Stimulated activated CD4-positive, alpha-beta T cell treated with anti-CD3 and anti-CD28 coated beads, Interleukin-4, amount 100 ng/mL, for 48 hours (primary cell): ENCODE measurements at places on chromosomes 5 and 9.

GRCh38 chr9:16309469-16310271 lies 560.8 kb downstream of the BNC2 start:
- DNase-seq, result no peak

- no peak for DNase-seq
Measured at GRCh38 chr5:161023551-161023950, 171.5 kb upstream of the ATP10B start.

- no peak for DNase-seq
Measured at GRCh38 chr5:107957051-107957450, 286.3 kb upstream of the EFNA5 start.

- no peak for DNase-seq
Measured at GRCh38 chr5:53884844-53885243, 324.4 kb downstream of the NDUFS4 start.

DNA sequence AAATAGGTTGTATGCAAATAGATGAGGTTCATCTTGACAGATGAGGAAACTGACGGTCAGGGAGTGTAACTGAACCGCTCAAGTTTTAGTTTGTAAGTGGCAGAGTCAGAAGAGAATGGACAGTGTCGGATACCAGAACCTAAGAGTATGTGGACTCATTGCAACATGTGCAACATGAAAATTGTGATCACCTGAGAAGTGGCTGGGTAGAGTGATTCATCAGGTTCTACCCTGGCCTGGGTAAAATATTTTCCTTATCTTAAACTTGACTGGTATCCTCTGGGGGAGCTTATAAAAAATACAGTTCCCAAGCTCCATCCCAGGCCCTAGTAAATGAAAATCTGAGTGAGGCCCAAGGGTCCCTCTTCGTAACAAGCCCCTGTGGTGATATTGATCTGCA lies 35.2 kb upstream of the MIER3 start:
- no peak for DNase-seq

DNA sequence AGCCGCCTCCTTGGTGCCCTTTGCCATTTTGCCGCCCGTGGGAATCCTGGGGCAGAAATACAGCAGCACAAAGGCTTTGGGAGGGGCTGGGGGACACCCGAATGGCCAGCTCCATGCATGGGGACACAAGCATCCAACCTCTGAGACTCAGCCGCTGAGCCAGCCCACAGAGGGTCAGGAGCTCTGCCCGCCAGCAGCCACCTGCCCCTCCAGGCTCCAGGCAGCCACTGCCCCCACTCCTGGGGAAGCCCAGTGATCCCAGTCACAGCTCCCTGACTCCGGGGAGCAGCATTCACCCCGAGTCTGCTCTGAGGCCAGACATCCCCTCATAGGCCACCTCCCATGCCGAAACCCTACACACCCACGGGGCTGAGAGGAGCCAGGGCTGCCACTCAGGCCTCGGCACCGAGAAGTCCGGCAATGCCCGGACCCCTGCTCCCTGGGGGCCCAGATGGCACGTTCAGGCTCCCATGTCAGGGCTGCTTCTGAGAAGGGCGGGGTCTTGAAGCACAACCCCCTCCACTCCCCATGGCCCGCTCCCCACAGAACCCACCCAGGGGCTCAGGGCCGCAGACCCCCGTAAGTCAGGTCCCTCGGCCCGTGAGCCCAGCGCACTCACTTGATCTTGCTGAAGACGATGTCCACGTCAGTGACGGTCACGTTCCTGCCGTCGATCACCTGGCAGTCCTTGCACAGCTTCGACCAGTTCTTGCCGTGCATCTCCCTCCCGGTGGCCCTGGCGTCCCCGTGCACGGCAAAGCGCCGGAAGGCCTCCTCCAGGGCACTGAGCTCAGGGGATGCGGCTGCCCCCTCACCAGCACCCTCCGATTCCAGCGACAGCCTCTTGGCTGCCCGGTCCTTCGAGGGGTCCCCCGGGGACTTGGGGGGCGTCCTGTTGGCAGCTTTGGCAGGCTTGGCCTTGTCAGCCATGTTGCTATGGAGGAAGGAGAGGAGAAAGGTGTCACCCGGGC lies 15.7 kb downstream of the TPPP start:
- DNase-seq, result no peak

GRCh38 chr5:2017540-2018389 lies 135.0 kb upstream of the IRX4 start:
- peak; percentile 9 for DNase-seq

- no peak for DNase-seq
Measured at GRCh38 chr9:22084336-22085035, 75.4 kb upstream of the CDKN2B start.

DNA sequence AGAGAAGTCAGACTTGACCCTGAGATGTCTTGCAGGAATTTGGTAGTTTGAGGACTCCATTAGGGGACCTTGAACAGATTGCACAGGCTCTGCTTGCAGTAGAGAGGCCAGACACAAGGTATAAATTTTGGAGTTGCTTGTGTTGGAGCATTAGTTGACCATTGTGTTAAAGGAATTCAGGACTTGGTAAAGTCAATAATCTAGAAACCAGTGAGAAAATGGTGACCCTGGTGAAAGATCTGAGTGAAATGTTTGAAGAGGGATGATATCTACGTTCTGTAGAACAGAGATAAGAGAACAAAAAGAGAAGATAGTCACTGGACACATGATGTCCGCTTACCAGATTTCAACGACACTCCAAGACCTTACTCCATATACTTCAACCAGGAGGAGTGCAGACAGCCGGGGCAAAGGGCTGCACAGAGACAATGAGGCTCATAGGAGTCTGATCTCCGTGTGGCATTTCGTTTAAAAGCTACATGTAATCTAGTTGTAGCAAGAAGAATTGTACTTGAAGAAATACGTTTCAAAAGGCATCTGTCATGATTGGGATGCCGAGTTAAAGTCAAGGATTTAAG lies 13.2 kb downstream of the DNAJC25 start:
- no peak for DNase-seq

DNA sequence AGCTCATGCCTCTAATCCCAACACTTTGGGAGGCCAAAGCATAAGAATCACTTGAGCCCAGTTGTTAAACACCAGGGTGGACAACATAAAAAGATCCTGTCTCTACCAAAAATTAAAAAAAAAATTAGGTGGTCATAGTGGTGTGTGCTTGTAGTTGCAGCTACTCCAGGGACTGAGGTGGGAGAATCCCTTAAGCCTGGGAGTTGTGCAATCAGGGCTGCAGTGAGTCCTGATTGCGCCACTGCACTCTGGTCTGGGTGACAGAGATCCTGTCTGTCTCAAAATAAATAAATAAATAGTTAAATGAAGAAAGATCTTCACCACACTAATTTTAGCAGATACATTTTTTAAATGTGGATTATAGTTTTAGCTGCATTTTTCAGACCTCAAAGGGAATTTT lies 433.2 kb downstream of the MAT2B start:
- no peak for DNase-seq

DNA sequence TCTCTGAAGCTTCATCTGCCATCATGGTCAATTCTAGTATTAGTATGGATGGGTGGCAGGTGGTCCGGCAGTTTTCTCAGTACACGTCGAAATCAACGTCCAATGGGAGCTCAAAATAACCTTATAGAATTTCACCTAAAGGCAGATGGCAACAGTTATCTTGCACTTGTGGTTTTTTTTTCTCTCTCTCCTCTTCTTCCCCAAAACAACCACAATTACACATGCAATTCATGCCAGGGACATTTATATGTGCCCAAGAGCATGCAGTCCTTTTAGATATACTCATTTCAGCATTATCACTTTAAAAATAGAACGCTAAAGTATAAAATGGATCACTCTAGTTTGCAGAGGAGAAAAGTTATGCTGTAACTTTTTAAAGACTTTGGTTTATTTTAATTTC lies 1428.9 kb upstream of the WWC1 start:
- DNase-seq, result no peak

GRCh38 chr5:75677607-75678006 lies 39.6 kb downstream of the POC5 start:
- no peak for DNase-seq

- no peak for DNase-seq
Measured at GRCh38 chr9:89388084-89388867, 70.0 kb downstream of the SECISBP2 start.

- DNase-seq, result peak; percentile 63
Measured at GRCh38 chr9:128361986-128362646, 9.1 kb upstream of the URM1 start.

GRCh38 chr5:76526950-76527583 lies 96.1 kb downstream of the F2RL2 start:
- DNase-seq, result no peak

GRCh38 chr5:130747556-130747955 lies 417.5 kb downstream of the HINT1 start:
- DNase-seq, result no peak

DNA sequence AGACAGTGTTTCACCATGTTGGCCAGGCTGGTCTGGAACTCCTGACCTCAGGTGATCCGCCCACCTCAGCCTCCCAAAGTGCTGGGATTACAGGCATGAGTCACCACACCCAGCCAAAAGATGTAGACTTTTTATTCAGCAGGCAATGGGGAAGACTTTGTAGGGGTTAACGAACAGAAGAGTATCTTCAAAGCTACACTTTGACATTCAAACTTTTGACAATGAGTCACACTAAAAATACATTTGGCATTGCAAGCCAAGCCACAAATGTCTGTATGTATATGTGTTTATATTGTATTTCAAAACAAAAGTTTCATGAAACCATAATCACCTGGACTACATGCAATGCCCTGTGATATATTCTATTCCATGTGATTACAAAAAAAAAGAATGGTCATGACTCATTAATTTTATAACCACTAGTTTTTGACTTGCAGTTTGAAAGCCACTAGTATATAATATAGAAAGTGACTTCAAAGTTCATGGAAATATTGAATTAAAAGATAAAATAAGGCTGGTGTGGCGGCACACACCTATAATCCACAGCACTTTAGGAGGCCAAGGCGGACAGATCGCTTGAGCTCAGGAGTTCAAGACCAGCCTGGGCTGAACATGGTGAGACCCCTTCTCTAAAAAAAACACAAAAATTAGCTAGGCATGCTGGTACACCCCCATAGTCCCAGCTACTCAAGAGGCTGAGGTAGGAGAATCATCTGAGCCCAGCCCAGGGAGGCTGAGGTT lies 8.3 kb downstream of the DIMT1 start:
- no peak for DNase-seq

DNA sequence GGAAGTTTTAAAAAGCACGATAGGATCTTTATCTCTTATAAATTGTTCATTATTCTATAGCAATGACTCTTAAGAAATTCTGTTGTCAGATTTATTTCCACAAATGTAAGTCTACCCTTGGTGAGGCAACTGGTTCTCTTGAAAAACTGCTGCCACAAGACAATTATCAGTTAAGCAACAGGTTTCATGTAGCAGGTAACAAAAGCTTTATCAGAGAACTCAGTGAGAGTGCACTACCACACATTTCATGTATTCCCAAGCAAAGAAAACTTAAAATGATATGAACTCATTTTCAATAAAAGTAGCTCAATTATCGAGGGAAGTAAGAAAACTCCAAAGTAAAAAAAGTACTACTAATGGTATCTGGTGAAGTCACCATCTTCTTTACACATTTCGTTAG lies 9.4 kb downstream of the NR6A1 start:
- no peak for DNase-seq

DNA sequence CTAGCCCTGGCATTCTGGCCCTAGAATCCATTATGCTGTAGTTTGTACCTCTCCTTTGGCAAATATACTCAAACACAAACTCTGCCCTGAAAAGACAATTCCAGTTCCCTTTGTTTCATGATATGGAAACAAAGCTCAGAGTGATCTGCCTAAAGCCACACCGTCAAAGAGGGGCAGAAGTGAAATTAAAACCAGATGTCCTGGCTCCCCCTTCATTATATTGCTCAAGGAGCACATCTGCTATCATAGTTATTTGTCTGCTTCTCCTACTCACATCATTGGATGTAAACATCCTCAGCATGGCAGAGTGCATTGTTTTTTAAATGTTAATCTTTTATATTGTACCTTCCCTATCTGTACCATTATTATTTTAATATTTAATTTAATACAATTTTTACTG lies 266.7 kb upstream of the SMARCA2 start:
- DNase-seq, result no peak

- DNase-seq, result no peak
Measured at GRCh38 chr5:6574111-6574510, 58.7 kb downstream of the NSUN2 start.

DNA sequence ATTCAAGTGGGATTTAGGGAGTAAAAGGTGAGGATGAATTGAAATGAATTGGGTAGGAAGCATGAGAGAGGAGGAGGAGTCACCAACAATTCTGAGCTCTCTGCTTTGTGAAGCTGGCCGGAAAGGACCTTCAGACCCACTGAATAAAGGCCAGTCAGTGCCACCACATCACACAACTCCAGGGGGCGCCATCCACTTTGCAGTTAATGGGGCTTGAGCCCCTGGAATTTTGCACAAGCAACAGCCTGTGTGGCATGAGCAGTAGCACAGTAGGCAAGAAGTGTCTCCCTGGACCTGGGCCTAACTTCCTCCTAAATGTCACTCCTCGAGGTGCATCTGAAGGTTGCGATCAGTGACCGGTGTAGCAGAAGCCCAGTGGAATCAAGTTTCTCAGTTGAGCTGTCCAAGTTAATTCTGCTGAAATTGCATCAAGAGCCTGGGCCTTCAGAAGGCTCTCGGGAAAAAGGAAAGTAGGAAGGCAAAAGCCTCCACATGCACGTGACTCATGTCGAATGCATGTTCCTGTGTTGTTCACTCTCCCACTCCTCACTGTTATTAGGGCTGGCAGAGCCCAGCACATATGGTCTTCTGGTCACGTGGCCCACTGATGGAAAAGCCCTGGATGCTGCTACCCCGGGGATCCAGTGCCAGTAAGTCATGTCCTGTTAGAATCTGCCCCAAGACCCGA lies 27.8 kb upstream of the GLIS3 start:
- no peak for DNase-seq

DNA sequence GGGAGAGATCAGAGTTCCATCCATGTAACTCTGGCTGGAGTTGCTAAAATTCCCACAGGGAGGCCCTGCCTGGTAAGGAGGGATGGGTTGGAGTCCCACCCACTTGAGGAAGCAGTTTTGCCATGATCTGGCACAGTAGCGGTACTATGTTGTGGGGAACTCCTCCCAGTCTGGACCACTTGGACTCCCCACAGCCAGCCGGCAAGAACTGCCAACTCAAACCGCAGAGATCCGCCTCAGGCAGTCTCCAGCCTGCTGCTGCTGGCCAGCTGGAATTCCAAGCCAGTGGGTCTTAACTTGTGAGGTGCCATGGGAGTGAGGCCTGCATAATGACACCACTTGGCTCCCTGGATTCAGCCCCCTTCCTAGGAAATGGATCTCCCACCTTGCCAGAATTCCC lies 151.9 kb downstream of the NDUFS4 start:
- no peak for DNase-seq

- no peak for DNase-seq
Measured at GRCh38 chr5:78783434-78784130, 135.0 kb upstream of the LHFPL2 start.

GRCh38 chr9:712643-713042 lies 128.9 kb upstream of the DMRT1 start:
- no peak for DNase-seq

DNA sequence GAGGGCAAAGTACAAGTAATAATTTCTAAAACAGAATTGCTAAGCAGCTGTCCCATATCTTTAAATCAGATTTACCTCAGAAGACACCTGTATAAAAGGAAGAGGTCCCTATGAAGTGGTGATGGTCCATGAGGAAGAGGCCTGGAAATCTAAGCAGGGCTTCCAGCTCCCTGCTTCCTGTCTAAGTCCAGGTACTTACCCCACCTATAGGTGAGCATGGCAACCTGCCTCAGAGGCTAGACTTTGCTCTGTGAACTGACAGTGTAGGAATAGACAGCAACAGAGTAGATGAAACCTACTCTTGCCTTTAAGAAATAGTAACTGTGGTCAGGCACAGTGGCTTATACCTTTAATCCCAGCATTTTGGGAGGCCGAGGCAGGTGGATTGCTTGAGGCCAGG lies 55.8 kb upstream of the ARRDC3 start:
- DNase-seq, result no peak
